ENCODE measurements at places on chromosomes 4 and X.

GRCh38 chr4:70120323-70120722 lies 33.7 kb upstream of the PRR27 start:
- no peak for DNase-seq

DNA sequence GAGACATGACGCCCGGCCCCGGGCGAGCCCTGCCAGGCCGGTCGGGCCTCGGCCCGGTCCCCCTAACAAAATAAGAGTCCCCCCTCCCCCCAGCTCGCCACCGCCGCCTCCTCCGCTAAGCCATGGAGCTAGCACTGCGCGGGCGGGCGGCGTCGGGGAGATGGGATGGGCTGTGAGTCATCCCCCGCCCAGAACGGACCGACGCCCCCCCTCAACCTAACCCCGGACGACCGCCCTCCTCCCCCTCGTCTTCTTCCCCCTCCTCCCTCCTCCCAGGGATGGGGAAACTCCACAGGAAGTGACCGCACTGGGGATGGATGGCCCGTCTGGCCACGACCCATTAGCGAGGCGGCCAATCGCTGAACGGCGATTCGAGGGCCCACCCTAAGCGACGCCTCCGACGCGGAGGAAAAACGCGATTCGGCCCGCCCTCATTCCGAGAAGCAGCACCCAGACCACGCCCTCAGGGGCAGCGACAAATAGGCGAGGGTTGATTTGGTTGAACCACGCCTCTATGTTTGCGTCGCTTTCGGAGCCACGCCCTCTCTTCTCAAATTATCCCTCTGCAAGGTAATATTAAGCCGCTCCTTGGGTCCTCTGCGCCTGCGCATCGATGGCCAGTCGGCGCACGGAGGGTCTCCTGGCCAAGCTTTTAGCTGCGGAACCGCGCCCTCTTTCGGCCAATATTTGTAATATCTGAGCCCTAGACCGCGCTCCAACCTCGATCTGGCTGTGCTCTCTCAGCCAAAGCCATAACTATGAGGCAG lies at the start of gene TFE3:
Gene TFE3 (minus strand): TSS at position 138 of the 767 bp plus-strand sequence. CDS start 131 bp downstream, at position 7.
- peak; percentile 89 for DNase-seq

- no peak for DNase-seq
These were observed 41.7 kb downstream of the ITM2A start for GRCh38 chrX:79325263-79325958.

DNA sequence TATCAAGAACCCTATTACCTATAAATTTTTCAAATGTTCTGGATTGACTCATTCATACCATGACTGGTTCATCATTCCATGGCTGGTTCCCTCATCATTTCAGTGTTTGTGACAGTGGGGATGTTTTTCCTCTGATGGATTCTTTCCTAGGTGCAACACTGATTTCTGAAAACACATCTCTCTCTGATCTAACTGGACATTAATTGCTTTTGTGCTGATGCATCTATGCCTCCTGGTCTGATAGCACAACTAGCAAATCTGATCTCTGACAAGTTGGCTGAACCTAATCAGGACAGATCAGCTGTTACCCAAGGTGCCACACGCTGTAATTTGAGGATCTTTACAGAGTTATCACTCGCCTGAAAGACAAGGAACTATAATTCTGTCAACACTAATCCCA lies 140.2 kb downstream of the LDB2 start:
- no peak for DNase-seq

GRCh38 chr4:3644849-3645627 lies 112.8 kb upstream of the LRPAP1 start:
- DNase-seq: no peak

GRCh38 chr4:94304365-94304971 lies 38.2 kb downstream of the HPGDS start:
- no peak for DNase-seq

GRCh38 chr4:81152839-81153713 lies 61.9 kb downstream of the PRKG2 start:
- DNase-seq: no peak

Measured in AG04449 (cell line).